Lung (tissue), 17 donors: ENCODE measurements at places on chromosomes 12 and 14. TPM values are rescaled to one million over a fixed set of nuclear protein-coding genes. Genes with fewer than 3 reads are reported as not detected.

POU6F1 gene
- 9.1 TPM for total RNA-seq

FOXA1 gene
- total RNA-seq = 67.2 TPM

CLEC12A gene
- total RNA-seq = 15.0 TPM

RTL1 gene
- 0.09 TPM for total RNA-seq

SLC5A8 gene
- total RNA-seq = 7.0 TPM

MANSC4 gene
- not detected for total RNA-seq

OR6C2 gene
- total RNA-seq = not detected

PRB4 gene
- not detected for total RNA-seq

MYF6 gene
- total RNA-seq = not detected

TAS2R20 gene
- total RNA-seq = 1.7 TPM

GLIPR1 gene
- total RNA-seq = 10.9 TPM

RHOJ gene
- total RNA-seq = 25.7 TPM

ASPG gene
- 4.3 TPM for total RNA-seq
